Activated T-cell treated with anti-CD3 and anti-CD28 coated beads, Interleukin-2, amount 50 U/mL, for 48 hours (primary cell): ENCODE measurements at places on chromosomes 6 and 20.

- no peak for DNase-seq
These were observed 211.0 kb upstream of the SSTR4 start for GRCh38 chr20:22824077-22824476.

DNA sequence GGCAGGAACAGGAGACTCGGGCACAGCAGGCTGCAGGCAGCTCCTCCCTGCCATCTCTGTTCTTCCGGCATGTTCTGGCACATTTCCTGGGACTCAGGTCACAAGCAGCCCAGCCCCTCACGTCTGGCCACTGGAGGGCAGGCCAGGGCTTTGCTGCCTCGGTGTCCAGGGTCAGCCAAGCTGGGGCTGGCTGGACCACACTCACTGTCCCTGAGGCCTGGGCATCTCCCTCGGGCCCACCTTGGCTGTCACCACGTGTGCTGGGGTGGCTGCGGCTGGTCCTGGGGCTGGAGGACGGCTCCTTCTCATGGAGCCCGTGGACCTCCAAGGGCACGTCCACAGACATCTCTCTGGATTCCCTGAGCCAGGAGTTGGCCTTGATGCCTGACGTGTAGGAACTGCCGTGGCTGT is 18.5 kb downstream of the FRMD1 start:
- no peak for DNase-seq

- no peak for DNase-seq
These were observed 2.2 kb downstream of the ZNFX1 start for GRCh38 chr20:49275636-49276035.

GRCh38 chr6:163944897-163945296 is 530.4 kb downstream of the QKI start:
- DNase-seq = no peak

GRCh38 chr6:140001821-140002341 is 627.4 kb upstream of the CITED2 start:
- DNase-seq = no peak

GRCh38 chr6:63936399-63936798 is 300.8 kb downstream of the PHF3 start:
- no peak for DNase-seq

- DNase-seq = no peak
These were observed 207.2 kb upstream of the ZNF184 start for GRCh38 chr6:27679964-27680694.

GRCh38 chr6:93365445-93365844 is 53.9 kb downstream of the EPHA7 start:
- DNase-seq = no peak

DNA sequence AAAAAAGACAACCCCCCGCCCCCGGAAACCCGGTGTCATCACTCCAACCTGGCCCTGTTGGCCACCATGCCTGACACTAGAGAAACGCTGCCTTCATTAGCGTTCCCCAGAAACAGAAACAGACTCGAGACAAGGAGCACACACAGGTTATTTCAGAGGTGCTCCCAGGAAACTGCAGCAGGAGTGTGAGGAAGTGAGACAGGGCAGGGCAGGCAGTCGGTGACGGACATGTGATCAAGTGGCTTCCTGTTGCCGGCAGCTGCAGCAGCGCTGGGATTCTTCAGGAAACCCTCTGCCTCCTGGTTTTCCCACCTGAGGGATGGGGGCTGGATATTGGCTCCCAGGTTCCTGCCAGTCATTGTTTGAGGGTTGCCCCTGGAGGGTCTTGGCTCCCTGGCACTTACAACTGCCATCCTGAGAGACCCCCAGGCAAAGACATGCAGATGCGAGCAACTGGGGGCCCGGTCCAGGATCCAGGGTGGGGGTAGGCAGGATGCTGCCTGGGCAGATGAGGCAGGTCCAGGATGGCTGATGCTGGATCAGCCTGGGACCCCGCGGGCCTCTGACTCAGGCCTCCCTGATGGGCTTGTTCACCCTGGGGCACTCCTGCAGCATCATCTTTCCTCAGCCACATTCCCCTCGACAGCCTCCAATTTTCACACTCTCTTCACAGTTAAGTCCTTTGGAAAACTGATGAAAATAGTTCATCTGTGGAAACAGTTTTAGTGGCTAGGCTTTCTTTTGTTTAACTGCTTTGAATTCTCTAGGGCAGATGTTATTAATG is 150.7 kb upstream of the SYNDIG1 start:
- no peak for DNase-seq

GRCh38 chr6:16883414-16883813 is 122.2 kb upstream of the ATXN1 start:
- DNase-seq = no peak

- peak; percentile 41 for DNase-seq
These were observed 55.6 kb downstream of the ZNF292 start for GRCh38 chr6:87210979-87211378.

DNA sequence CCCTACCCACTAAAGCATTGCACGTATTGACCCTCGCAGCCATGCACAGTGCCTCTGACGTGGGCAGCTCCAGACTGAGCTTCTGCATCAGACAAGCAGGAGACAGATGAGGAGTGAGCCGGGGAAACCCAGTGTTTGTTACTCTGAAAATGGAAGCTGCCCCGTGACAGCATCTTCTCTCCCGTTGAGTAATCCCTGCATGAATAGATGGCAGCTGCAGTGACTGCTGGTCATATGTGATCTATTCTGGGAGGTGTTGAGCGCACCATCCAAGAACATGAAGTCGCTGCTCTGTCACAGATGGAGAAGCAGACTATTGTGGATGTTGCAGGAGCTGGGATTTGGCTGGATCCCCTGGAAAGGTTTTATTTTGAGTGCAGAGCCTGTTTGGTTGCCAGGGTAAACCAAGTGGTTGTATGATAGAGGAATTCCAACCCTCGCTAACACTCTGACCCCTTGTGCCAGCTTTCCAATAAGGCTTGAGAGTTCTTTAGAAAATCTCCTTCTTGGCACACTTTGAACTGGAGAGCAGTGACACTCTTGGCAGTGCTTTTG is 242.2 kb downstream of the NRN1 start:
- DNase-seq = no peak

DNA sequence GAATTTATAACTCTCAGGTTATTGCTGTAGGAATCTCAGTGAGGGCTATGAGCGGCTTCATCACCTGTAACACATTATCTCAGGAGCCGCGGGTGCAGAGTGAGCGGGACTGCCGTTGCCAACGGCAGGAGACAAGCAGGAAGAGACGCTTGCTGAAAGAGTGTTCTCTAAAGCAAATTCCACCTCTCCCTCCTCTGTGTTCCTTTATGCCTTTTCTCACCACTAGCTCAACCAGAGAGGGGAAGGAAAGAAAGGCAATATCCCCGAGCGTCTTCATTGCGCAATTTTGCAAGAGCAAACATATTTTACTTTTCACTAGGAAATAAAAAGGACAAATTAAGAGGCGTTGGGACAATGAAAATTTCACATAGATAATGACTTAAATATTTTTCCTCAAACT is 185.2 kb upstream of the EXOC2 start:
- no peak for DNase-seq

- DNase-seq = no peak
These were observed 39.6 kb downstream of the RNF217 start for GRCh38 chr6:125001684-125002405.

DNA sequence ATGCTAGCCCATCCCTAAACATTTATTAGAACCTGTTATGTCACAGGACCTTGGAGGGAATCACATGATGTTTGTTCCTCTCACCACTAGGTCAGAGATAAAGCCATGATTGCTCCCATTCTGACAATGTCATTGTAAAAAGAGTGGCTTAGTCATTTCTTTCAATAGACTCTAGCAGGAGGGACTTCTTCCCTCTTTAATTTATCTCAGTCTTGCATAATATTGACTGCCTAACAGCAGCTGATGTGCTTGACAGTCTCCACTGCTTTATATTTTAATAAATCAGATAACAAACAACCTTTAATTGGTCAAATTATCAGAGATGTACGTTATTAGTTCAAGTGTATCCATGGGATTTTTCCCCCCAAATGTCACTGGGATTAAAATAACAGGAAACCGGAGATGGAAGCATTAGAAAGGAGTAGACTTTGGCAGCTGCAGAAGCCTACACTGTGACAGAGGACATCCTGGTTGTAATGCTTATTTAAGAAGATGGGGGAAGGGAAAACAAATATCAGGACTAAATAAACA is 39.6 kb downstream of the LAMA4 start:
- DNase-seq = no peak

DNA sequence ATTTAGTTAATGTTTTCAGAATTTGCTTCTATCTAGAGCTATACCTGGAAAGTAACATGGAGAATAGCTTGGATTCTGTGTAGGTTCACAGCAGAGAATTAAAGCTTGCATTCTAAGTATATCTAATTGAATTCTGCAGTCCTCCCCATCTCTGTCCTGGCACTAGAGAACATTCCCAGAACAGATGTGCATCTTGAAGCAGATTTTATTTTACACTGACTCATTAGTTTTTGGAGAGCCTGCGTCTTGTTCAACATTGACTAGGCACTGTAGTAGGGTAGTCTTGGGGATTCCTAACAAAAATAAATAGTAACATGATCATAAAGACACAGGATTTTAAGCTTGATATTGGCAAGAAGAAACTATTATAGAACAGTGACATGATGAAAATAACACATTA is 36.2 kb upstream of the BAG2 start:
- no peak for DNase-seq

DNA sequence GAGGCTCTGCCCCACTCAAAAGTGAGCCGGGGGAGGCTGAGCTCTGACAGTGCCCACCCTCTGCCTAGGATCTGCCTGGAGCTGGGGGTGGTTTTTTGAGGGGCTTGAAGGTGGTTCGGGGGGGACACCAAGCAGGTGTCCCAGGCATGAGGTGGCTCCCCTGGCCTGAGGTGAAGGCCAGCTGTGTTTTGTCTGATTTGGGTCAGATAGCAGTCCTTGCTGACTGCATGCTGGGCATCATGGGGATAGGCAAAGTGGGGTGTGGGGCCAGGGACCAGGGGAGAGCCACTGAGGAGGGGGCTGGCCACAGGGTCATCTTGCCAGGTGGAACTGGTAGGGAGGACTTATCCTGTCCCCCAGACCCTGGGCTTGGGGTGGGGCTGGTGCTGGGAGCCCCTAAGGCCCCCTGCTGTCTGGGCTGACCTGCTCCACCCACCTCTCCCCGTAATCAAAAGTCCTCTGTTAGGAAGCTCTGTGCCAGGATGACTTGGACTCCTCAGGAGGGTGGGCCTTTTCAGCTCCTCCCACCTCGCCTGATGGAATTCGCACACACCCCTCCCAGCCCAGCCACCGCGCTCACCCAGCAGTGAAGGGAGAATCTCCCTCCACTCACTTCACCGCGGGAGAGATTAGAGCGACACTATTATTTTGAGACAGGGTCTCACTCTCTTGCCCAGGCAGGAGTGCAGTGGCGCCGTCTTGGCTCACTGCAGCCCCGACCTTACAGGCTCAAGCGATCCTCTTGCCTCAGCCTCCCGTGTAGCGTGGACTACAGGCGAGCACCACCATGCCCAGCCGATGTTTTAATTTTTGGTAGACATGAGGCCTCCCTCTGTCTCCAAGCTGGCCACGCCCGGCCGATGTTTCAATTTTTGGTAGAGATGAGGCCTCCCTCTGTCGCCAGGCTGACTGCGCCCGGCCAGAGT is 1.5 kb upstream of the COL9A3 start:
- no peak for DNase-seq

DNA sequence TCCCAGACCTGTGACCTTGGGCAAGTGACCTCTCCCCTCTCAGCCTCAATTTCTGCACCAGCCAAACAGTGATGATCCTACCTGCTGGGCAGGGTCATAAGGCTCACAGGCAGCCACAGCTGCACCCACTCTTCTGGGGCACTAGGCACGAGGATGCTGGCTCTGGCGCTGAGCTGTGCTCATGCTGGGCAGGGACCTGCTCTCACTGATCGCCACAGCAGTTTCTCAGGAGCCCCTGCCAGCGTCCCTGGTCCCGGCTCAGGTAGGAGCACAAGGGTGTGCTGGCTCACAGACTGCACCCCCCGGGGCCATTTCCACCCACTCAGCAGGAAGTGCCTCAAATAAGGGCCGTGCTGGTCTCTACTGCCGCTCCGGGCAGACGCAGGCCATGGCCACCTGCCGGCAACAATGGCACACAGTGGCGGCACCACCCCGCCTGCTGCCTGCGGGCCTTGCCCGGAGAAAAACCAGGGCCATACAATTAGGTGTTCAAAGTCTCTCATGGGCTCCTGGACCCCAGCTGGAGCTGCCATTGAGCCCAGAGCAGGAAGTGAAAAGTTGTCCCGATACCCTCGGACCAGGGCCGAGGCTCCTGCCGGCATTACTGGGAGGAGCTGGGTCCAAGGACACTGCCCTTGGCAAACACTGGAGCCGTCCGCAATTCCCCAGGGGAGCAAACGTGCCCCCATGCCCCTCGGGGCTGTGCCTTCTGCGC is 4.6 kb upstream of the CABLES2 start:
- DNase-seq = no peak

DNA sequence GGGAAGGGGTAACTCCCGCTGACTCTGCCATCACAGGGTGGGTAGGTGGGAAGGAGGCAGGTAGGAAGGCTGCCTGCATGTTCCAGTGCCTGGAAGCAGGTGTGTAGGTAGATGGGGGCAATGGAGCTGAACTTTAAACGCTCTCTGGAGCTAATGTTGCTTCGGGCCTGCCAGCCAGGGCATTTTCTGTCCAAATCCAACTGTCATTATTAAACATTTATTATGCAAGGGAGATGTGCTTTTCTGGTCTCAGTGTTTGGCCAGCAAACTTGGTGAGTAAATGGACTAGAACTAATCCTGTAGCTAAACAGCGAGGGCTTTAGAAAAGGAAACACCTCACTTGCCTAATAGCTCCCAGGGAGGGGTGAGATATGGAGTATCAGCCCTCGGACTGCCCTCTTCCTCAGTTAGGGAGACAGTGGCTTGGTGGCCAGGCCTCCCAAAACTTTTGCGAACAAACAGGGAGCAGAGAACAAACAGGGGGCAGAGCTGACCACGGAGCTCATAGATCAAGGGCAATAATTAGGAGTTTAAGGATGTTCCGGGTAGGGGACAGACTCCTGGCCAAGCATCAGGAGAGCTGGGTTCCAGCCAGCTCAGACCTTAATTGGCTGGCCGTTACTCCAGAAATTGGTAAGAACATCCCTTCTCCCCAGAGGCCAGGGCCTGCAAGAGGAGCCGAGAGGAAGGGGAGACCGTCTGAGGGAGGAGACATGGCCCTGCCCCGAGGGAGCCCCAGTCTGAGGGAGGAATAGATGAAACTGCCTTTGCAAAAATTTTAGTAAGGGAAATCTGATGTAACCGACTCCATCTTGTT is 131.1 kb downstream of the VEGFA start:
- no peak for DNase-seq

- DNase-seq = no peak
These were observed 21.8 kb downstream of the PCK1 start for GRCh38 chr20:57582432-57583288.
